Activated gamma-delta T cell (primary cell): ENCODE measurements at places on chromosomes 12 and 14.
A peak's percentile ranks its signal among the peaks of the same experiment; 100 is the strongest.

DNA sequence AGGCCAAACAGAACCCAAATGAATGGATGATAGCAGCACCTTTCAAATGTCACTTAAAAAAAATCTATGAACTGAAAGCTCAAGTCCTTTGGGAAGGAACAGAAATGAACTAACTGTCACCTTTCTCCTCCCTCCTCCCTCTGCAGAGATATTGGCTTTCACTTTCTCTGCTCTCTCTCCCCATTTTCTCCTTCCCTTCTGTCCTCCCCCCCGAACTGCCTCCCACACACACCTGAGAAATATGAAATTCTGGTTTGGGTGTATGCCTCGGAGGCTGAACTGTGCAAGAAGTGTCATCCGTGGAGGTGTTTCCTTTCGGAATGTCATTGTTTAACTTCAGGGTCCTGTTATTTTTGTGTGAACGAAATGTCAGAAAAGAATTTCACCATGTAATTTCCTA lies 87.8 kb downstream of the NEDD1 start:
- no peak for DNase-seq

DNA sequence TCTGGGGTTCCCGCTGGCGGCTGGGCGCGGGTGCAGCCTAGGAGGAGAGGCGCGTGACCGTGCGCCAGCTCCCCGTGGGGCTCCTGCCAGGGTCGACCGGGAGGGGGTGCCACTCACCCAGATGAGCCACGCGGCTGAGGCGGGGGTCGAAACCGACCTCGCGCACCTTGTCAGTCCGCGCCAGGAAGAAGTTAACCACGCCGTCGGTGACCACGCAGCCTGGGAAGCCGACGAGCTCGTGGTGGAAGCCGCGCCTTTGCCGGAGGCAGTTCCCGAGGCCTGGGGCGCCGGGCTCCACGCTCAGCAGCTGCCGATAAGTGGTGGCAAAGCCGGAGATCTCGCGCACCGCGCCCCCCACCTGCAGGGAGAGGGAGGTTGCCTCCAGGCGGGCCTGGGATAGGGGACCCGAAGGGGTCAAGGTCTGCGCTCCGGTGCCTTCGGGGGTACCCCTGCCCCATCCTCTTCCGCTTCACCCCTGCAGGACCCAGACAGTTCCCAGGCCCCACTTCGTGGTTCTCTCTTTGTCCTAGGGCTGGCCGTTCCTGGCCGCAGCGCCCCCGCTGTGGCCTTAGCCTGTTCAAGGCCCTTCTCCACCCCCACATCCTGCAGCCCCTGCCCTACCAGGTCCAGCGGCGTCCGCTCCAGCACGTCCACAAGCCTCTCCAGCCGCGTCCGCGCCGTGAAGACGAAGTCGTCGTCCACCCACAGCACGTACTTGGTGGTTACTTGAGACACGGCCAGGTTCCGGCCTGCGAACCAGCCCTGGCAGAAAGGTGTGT lies 5.3 kb downstream of the B4GALNT1 start:
- no peak for DNase-seq

DNA sequence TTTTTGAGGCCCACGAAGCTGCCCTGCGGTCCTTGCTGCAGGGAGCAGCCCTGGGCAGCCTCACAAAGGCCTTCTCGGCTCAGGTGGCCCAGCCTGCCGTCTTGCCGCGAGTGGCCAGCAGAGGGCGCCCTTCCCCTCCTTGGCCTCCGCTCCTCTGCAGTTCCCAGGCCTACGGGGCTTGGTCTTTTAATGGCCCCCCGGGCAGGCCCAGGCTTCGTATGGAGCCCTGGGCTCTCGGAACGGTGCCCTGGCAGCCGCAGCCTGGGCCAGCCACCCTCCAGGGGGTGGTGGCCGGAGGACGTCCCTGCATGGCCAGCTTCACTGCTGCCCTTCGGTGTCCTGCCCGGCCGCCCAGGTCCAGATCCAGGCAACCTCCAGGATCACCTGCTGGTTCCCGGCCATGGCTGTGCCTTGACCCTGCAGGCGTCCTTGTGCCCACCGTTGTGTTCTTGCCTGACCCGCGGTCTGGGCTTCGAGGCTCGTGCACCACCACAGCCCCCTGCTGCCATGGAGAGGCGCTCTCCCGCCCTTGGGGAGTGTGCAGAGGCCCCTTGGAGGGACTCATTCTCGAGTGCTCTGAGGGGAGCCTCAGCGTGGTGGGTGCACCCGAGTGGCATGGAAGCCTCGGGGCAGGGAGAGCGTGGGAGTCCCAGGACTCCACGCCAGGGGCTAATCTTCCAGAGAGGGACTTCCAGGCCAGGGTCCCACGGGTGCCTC lies 9.4 kb downstream of the ASPG start:
- peak; percentile 47 for DNase-seq

- no peak for DNase-seq
Measured at GRCh38 chr12:113456199-113456598, 15.5 kb downstream of the LHX5 start.

GRCh38 chr14:34693228-34693939 lies 21.0 kb downstream of the CFL2 start:
- DNase-seq, result no peak

GRCh38 chr12:63313139-63313538 lies 162.1 kb upstream of the AVPR1A start:
- DNase-seq, result no peak

- DNase-seq, result no peak
Measured at GRCh38 chr12:41242603-41243002, 54.5 kb downstream of the PDZRN4 start.

DNA sequence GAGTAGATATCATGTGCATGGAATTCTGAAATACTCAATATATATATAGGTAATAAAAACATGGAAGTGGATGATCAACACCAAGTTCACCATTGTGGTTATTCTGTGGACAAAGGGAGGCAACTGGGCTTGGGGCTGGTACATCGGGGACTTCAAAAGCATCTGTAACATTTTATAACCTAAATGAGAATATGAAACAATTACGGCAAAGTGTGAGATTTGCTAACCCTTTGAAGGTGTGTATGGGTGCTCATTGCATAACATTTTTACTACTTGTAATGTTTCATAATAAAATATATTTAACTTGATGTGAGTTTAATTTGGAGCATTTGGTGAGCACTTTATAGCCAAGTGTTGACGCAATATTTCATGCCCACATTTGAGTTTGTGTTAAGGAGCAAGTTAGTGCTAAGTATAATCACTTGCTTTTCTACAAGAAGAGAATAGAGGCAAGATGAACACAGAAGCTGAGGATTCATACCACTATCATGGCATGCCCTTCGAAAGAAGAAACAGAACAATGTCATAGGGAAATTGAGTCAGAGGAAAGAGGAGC lies 109.3 kb downstream of the NTN4 start:
- no peak for DNase-seq

- no peak for DNase-seq
Measured at GRCh38 chr12:13253966-13254760, 57.6 kb downstream of the EMP1 start.

- no peak for DNase-seq
Measured at GRCh38 chr14:86038387-86039042, 508.6 kb downstream of the FLRT2 start.

- no peak for DNase-seq
Measured at GRCh38 chr12:1091350-1091749, 100.3 kb downstream of the ERC1 start.

GRCh38 chr12:1282670-1283315 lies 291.8 kb downstream of the ERC1 start:
- no peak for DNase-seq

DNA sequence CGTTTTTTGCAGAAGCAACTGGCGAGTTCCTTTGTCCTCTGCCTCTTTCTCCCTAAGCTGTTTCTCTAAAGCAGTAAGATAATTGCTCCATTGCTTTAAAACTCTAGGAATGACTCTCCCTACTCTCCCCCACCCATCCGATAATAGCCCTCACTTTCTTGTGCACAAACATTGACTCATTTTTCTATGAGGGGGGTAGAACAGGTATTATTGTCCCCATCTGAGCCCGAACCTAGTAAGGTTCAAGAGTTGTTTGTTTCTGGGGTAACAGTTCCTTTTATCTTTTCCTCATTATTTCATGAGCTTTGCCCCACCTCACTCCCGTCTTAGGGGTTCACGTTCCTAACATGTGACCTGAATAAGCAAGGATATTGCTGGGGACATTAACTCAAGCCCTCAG lies 190.6 kb downstream of the EMP1 start:
- no peak for DNase-seq

GRCh38 chr14:53355581-53356112 lies 202.5 kb upstream of the DDHD1 start:
- DNase-seq, result no peak

- DNase-seq, result no peak
Measured at GRCh38 chr14:56088941-56089340, 29.3 kb upstream of the PELI2 start.

- DNase-seq, result no peak
Measured at GRCh38 chr12:26278666-26279065, 83.3 kb downstream of the SSPN start.

GRCh38 chr12:58602179-58602578 lies 318.1 kb downstream of the LRIG3 start:
- no peak for DNase-seq

DNA sequence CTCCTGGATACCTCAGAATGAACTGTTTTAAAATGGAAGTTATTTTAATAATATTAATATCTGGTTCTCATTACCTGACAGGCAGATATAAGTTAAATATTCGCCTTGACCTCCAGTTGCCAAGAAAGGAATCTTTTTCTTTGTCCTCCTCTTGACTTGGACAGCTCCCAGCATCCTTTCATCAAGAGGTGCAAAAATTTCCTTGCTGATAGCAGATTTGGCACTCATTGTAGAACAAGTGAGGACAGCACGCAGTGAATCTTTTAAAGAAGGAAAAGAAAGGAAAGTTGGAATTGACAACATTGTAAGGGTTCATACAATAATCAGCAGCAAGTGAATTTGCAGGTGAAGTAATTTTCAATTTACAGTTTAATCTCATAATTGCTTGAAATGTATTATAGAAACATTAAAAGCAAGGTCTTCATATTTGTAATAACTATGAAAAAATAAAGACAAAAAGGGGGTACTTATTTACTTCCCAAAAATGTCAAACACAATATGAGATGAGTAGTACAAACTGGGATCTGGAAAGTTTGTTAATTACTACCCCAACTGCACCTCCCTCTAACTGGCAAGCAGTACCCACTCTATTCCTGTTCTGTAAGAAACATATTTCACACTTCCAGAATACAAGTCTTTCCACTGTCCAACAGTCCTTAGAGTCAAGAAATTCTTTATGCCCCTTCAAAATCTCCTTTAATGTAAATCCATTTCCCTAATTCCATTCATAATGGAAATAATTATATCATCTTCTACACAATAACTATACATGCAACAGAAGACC lies 75.2 kb downstream of the STXBP6 start:
- DNase-seq, result no peak

GRCh38 chr12:132414634-132415326 lies 75.2 kb upstream of the FBRSL1 start:
- no peak for DNase-seq

DNA sequence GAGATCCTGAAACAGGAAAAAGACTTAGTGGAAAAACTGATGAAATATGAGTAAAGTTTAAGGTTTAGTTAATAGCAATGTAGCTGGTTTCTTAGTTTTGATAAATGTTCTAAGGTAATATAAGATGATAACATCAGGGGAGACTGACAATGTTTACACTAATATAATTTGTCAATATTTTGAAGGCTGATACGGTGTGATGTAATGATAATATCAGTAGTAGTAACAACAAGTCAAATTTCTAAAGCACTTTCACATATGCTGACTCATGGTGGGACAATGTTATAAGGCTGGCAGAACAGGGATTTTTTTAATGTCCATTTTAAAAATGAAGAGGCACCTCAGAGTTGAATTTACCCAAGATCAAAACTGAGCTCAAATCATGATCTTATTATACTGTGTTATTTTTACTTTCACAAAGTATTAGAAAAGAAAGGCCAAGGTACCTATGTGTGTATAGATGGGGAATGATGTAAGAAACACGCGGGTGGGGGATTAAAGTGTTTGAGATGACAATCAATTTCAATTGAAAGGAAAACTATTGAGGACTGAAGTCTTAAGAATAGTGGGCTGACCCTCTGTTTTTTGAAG lies 2.4 kb upstream of the FLRT2 start:
- DNase-seq, result no peak

- DNase-seq, result no peak
Measured at GRCh38 chr14:100988956-100989355, 85.4 kb upstream of the RTL1 start.

DNA sequence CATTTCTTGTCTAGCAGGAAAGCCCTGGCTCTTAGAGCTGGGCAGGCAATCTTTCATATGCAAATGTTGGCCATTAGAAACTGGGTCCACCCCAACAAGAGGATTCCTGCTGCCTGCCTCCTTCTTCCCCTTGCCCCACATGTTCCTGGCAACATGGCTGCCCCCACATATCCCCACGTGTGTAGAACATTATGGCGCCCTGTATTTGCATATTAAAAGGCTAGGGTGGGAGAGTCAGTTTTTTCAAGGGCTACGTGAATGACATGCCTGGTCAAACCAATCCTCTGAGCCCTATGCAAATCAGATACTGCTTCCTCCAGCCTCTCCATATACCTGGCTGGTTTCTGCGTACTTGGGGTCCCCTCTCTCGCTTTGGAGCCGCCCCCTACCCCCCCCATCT lies 514.0 kb downstream of the FUT8 start:
- DNase-seq, result no peak

DNA sequence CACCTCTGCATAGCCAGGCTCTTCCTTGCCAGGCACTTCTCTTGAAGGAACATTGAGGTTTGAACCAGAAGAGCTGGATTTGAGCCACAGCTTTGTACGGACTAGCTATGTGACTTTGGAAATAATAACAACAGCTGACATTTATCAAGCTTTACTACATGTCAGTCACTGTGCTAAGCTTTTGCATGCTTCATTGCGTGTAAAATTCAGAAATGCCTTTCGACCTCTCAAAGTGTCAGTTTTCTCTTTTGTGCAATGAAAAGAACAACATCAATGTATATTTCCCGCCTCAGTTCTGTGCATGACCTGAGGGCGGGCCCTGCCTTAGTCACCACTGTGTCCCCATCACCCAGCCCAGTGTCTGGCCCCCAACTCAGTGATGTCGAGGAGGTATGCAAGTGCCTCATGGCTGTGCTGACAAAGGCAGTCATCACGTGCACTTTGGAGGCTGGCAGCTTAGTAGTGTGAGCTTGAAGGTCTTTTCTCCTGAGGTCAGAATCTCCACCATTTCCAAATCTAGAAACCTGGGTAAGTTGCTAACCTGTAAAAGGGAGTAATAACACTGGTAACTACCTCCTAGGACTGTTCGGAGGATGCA lies 17.9 kb upstream of the AQP2 start:
- DNase-seq, result no peak

DNA sequence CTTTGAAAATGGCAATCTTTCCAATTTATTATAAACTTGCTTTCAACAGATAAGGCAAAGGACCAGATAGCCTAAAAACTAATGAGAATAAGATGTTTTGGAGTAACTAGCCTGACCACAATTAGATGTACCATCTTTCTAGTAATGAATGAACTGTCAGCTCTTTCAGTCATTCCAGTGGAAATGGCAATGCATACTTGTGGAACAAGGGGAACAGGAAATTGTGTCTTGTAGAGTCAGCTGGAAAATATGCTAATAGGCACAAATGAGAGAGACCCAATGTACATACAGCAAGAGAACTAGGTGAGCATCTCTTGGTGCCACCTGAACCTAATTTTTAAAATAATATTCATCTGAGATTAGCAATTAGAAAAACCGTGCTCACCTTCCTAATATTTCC lies 76.1 kb upstream of the GPHB5 start:
- no peak for DNase-seq
